Activated gamma-delta T cell treated with Interleukin-2 at 50 U/mL for 16 hours (primary cell): ENCODE measurements at places on chromosomes 1 and 21.
A peak's percentile ranks its signal among the peaks of the same experiment; 100 is the strongest.

GRCh38 chr1:185442050-185442449 lies 125.0 kb upstream of the IVNS1ABP start:
- no peak for DNase-seq

- no peak for DNase-seq
Measured at GRCh38 chr1:227009937-227010336, 69.8 kb downstream of the COQ8A start.

- no peak for DNase-seq
Measured at GRCh38 chr1:228440761-228441500, 24.3 kb upstream of the TRIM17 start.

DNA sequence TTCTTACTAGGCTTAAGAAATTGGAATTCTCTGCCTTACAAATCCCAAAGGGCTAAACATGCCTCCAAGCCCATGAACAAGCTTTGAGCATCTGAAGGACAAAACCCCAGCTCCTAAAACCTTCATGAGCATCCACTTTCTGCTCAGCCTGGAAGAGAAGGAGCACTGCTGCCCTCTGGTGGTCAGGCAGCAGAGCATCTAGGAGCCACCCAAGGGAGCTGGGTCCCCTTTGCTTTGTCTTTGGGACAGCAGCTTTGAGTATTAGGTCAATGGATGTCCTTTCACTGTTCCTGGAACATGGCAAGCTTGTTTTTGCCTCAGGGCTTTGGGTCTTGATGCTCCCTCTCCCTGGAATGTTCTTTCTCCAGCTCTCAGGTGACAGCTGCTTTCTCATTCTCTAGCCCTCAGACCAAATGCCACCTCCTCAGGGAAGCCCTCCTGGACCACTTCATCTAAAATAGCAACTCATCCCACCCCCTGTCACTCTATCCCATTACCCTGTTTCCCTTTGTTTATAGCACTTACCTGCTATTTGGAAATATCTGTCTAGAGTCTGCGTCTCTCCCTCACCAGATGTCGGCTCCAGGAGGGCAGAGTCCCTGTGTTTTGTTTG lies 25.7 kb downstream of the RAB7B start:
- DNase-seq: peak; percentile 72

DNA sequence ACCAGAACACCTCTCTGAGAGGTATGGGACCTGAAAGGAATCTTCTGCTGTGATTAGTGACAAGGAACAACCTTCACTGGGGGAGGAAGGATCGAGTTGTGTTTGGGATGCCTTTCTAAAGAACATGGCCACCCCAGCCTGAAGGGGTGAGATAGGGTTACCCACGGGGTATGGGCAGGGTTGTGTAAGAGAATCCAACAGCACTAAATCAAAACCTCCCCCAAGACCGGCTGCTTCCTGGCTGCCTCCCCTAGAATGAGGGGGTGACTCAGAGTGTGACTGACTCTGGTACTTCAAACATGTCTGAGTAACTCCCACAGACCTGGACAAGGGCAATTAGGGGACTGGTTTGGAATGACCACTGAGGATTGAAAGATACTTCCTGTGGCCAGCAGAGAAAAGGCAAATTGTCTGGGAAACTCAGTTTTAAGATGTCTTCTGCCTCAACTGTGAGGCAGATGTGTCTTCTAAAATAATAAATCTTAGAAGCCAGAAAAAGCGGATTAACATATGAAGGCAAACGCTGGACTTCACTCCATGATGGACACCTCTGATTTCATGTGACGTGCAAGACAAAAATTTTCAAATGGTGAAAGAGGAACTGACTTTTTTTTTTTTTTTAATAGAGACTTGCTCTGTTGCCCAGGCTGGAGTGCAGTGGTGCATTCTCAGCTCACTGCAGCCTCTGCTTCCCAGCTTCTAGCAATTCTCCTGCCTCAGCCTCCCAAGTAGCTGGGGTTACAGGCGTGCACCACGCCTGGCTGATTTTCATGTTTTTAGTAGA lies 6.7 kb upstream of the PTPN14 start:
- DNase-seq: no peak

GRCh38 chr1:27656157-27656893 lies 15.7 kb downstream of the IFI6 start:
- DNase-seq: no peak

GRCh38 chr1:118151312-118151937 lies 33.6 kb downstream of the SPAG17 start:
- DNase-seq: no peak

DNA sequence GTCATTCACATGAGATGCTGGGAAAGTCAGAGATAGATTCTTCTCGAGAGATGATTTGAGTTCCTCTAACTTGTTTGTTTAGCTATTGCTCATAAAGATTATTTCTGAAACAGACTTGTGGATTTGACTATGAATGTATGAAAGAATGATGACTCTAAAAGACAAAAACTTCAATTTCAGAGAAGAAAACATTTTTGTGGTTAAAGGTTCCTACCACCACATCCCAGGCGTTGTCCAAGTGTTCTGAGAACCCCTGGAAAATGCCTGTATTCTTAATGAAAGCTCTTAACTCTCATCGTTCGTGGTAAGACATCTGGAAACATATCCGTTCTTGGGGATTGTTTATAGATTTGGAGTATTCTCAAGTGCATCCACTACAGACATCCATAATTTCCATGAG lies 228.7 kb downstream of the BARHL2 start:
- no peak for DNase-seq

DNA sequence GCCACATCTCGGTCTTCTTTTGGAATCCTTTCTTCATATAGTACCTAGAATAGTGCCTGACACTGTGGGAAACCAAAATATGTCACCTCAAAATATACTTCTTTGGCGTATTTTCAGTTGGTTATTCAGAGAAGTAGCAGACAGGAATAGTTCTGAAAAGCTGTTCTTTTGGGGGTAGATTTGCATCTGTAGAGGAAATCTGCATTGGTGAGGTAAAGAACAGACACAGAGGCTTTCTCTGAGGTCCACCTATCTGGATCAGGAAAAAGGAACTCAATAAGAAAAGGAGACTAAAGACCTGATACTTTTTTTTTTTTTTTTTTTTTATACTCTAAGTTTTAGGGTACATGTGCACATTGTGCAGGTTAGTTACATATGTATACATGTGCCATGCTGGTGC lies 23.2 kb downstream of the LEPR start:
- no peak for DNase-seq

DNA sequence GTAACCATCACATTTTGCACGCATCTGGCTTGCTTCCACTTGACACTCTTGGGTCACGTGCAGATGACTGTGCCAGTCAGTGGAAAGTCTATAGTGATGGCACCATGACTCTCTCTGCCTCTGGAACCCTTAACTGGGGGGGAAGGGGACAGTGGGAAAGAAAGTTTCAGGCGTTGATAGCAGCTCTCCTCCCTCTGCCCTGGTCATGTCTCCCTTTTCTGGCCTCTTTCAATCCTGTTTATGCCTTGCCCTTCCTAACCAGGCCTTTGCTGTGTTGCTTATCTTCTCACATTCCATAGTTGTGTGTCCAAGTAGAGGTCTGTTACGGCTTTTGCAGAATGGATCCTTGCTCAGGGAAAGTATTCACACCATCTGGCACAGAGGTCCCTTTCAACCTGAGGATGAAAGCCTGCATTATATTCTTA lies 93.5 kb downstream of the NRDC start:
- no peak for DNase-seq

- DNase-seq: no peak
Measured at GRCh38 chr1:246005067-246005466, 502.0 kb downstream of the SMYD3 start.

GRCh38 chr1:100979631-100980030 lies 46.0 kb downstream of the DPH5 start:
- DNase-seq: no peak

- DNase-seq: no peak
Measured at GRCh38 chr21:24785033-24785432, 822.2 kb downstream of the MRPL39 start.

DNA sequence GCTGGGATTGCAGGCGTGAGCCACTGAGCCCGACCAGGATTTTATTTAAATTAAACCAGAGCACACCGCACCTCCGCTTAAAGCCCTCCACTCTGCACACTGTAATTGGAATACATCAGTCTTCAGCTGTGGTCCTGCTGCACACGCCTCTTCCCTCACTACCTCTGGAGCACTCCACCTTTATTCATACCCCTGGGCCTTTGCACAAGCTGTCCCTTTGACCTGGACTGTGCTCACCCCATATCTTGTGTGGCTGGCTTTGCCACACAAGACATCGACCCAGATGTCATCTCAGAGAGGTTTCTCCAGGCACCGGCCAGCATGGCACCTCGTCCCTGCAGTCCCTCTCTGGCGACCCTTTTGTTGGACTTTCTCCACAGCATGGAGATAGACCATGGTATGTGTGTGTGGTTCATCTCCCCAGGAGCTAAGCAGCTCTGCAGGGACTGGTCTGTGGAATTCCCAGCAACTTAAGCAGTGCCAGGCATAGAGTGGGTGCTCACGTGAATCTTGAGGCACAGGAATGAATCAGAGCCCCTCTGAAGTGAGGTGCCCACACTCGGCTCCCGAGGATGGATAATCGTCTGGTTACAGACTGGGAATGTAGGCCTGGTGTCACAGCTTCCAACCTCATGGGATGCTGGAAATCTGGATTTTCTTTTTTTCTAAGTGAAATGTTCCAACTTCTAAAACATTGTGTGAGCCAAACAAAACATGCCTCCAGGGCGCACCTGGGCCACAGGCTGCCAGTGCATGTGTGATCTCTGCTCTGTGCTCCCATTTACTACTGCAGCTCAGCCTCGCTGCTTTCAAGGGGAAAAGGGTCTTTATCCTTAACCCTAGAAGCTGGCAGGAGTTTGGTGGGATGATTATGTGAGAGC lies 61.9 kb downstream of the EVA1C start:
- DNase-seq: no peak

- DNase-seq: no peak
Measured at GRCh38 chr1:46501528-46501927, 11.9 kb downstream of the DMBX1 start.

DNA sequence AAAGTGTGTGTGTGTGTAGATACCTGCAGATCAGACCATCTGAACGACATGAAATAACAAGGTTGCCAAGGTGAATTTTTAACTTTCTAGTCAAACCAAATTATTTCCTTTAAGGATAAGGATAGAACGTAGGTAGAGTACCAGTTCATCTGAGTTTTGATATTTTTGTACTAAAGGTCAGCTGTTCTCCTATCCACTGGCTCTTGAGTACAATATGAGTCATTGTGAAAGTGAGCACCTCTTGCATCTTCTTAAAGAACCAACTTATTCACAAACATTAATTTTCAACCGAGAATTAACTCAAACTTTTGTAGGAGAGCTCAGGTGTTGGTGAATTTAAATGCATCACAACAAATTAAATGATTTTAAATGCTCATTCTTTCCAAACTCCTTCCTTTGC lies 71.5 kb downstream of the IFI44 start:
- no peak for DNase-seq

GRCh38 chr1:98323906-98324358 lies 337.6 kb upstream of the SNX7 start:
- DNase-seq: peak; percentile 22

DNA sequence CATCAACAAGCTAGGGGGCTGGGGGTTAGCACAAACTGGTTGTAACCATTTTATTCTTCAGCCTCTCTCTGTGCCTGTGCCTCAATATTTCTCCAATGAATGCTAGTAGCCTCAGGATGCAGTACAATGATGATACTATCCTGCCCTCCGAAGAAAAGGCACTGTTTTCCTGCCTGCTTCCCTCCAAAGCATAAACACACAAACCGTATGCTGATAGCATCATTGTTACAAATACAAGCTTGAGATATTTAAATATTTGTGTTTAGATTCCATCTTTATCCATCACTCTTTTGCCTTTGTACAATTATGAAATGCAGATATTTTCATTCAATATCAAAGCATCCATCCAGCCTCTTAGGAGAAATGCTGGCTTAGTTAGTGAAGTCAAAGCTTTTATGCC lies 404.8 kb downstream of the DUSP10 start:
- no peak for DNase-seq

- no peak for DNase-seq
Measured at GRCh38 chr1:47565092-47565491, 127.2 kb downstream of the FOXD2 start.

DNA sequence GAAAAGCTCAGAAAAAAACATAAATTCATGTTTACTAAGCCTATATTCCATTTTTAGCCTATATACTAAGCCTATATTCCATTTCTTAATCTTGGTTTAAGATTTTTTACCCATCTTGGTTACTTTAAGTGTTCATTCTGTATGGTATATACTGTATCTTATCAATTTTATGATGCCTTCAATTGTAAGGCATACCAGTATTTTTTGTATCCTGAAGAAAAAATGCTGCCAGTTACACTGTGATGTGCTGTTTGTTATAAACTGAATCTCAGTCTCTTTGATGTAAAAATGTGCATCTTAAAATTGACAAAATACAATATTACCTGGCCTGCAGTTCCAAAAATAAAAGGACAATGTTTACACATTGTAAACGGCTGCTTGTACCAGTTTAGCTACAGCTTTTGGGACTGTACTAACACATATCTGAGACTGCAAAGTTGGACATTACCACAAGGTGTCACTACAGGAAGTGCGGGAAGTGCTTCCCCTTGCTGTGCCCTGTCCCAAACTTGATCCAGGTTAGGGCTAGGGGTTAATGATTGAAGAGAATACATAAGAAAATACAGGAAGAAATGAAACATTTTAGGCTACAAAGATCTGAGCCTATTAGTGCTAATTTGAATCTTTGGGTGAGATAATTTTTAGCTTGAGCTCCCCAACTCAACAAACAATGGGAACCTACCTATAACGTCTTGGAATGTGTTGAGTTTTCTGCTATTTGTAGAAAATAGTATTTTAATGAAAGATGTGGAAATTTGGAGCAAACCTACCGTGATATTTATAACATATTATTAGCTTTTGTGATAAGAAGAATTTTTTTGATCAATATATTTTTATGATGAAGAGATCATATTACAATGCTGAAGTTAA lies 108.9 kb downstream of the LBR start:
- DNase-seq: peak; percentile 10

GRCh38 chr1:211828584-211829342 lies 1.8 kb downstream of the LPGAT1 start:
- DNase-seq: no peak

DNA sequence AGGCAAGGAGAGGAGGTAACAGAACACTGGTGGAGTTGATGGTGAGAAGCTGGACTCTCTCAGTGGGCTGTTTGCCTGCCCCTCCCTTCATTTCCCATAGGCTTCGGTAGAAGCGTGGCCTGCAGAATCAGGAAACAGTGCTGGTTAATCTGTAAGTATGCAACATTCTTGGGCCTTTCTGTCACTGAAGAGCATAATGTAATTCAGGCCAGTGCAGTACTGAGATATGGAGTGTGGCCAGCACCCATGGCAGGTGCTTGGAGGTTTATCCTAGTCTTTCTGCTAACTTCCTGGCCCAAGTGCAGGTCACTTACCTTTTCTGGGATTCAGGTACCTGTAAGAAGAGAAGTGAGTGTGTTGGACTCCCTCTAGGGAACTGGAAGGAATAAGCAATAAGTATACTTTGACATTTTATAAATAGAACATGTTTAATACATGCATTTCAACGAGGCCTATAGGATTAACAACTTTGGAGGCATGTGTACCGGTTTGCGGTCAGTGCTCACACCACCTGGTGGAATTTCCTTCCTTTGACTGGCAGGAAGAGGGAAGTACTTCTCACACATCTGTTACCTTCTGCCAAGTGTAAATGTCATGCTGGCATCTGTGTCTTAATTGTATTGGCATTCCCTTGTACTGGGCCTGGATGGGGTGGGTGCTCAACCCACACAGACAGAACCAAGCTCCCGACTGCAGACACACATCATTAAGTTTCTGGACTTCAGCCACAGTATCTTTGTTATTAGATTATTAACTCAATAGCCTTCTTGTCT lies 105.5 kb downstream of the KIF26B start:
- no peak for DNase-seq

GRCh38 chr1:156245451-156246232 lies 2.2 kb downstream of the PAQR6 start:
- DNase-seq: peak; percentile 34
